ENCODE measurements at places on chromosomes 1 and 21.

GRCh38 chr1:220748936-220749335 lies 814 bp downstream of the MTARC2 start:
- H3K27me3 ChIP-seq = peaks cover 22% of the 10 kb centered on the region
- H3K27ac ChIP-seq = no peak overlapping the region
- H3K36me3 ChIP-seq = no peaks in the 10 kb centered on the region
- H3K4me3 ChIP-seq = no peak overlapping the region
- peaks cover 8% of the 10 kb centered on the region for H3K4me1 ChIP-seq

- H3K36me3 ChIP-seq = no peaks in the 10 kb centered on the region
- H3K4me1 ChIP-seq = no peaks in the 10 kb centered on the region
- no peak for DNase-seq
- no peak overlapping the region for H3K4me3 ChIP-seq
Observed at GRCh38 chr1:211495584-211495983, 3.6 kb upstream of the RD3 start.

- no peak overlapping the region for H3K4me3 ChIP-seq
- H3K27ac ChIP-seq = no peak overlapping the region
- H3K4me1 ChIP-seq = no peaks in the 10 kb centered on the region
Observed at GRCh38 chr1:204265665-204266064, 51.9 kb upstream of the GOLT1A start.

DNA sequence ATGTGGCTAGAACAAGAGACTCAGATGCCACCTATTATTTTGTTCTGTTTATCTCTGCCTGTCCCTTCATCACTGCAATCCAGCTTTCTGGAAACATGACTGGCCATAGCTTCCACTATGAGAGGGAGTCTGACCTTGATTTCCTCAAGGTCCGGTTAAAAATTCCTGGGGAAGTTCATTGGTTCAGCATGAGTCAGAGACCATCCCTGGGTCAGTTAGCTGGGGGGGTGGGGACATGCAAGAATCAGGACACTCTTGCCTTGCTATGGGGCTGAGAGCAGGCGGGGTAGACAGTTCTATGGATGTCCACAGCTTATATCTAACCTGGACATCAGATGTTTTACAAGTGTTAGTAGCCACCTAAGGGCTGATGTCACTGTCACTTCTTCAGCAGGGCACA lies 81.1 kb downstream of the TENT5C start:
- no peaks in the 10 kb centered on the region for H3K4me1 ChIP-seq
- H3K27ac ChIP-seq = no peak overlapping the region
- H3K36me3 ChIP-seq = no peaks in the 10 kb centered on the region
- DNase-seq = no peak

GRCh38 chr1:3688356-3689137 lies 36.2 kb downstream of the TP73 start:
- no peak for DNase-seq
- H3K27me3 ChIP-seq = no peaks in the 10 kb centered on the region
- H3K27ac ChIP-seq = no peak overlapping the region
- no peak overlapping the region for H3K4me3 ChIP-seq
- H3K4me1 ChIP-seq = no peaks in the 10 kb centered on the region

- no peak for DNase-seq
- H3K4me1 ChIP-seq = no peaks in the 10 kb centered on the region
- H3K4me3 ChIP-seq = no peak overlapping the region
- no peak overlapping the region for H3K27ac ChIP-seq
Observed at GRCh38 chr1:10271869-10272268, 61.5 kb downstream of the KIF1B start.

- H3K27ac ChIP-seq = no peak overlapping the region
- H3K4me3 ChIP-seq = no peak overlapping the region
- H3K4me1 ChIP-seq = no peaks in the 10 kb centered on the region
- H3K27me3 ChIP-seq = no peaks in the 10 kb centered on the region
- DNase-seq = no peak
Observed at GRCh38 chr1:176499671-176500070, 36.7 kb downstream of the PAPPA2 start.

- H3K4me3 ChIP-seq = no peak overlapping the region
- DNase-seq = no peak
- no peaks in the 10 kb centered on the region for H3K36me3 ChIP-seq
- peaks cover 44% of the 10 kb centered on the region for H3K27me3 ChIP-seq
- no peak overlapping the region for H3K27ac ChIP-seq
Observed at GRCh38 chr1:228650141-228650540, 85.1 kb upstream of the RHOU start.

DNA sequence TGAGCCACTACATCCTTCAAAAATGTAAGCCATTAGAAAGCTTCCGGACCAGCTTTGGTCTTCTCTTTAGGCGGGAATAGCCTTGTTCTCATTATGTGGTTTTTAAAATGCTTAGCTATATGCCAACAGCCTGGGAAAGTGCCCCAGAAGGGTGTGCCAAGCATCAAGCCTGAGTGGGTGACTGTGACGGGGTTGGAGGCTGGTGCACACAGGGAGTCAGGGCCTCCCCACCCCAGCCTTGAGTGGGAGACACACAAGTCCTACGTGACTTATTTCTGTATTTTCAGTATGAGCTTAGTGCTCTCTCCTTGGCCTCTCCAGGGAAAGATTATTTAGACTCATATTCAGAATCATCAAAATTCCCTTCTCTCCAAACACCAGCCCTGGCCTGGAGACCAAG lies 9.8 kb downstream of the UBASH3A start:
- peaks cover 76% of the 10 kb centered on the region for H3K4me1 ChIP-seq
- H3K36me3 ChIP-seq = peaks cover 76% of the 10 kb centered on the region
- DNase-seq = no peak
- H3K4me3 ChIP-seq = peak overlapping the region; percentile 3

DNA sequence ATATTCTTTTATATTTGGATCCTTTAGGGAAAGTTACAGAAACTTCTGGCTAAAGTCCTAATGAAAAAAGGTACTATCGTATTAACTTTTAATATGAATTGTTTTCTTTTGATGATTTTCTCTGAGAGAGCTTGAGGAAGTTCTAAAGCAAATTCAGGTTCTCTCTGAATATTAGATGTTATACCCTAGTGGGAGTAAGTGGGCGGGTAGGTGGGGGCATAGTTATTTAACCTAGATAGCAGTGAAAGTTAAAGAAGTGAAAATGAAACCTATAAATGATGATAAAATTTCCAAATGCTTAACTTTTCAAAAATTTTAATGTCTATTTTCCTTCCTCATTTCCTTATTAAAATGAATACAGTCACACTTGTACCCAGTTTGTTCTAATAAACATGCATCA lies 26.2 kb upstream of the B3GALT2 start:
- peaks cover 44% of the 10 kb centered on the region for H3K36me3 ChIP-seq
- no peaks in the 10 kb centered on the region for H3K4me1 ChIP-seq
- H3K27ac ChIP-seq = no peak overlapping the region
- H3K4me3 ChIP-seq = no peak overlapping the region
- no peak for DNase-seq

GRCh38 chr1:239125027-239125426 lies 261.3 kb upstream of the CHRM3 start:
- no peaks in the 10 kb centered on the region for H3K27me3 ChIP-seq
- no peaks in the 10 kb centered on the region for H3K4me1 ChIP-seq
- H3K36me3 ChIP-seq = no peaks in the 10 kb centered on the region
- no peak for DNase-seq
- H3K4me3 ChIP-seq = no peak overlapping the region
- H3K27ac ChIP-seq = no peak overlapping the region

GRCh38 chr1:185017338-185017737 lies 28.0 kb upstream of the RNF2 start:
- H3K27ac ChIP-seq = no peak overlapping the region
- DNase-seq = no peak
- no peaks in the 10 kb centered on the region for H3K27me3 ChIP-seq
- no peaks in the 10 kb centered on the region for H3K36me3 ChIP-seq
- H3K4me1 ChIP-seq = no peaks in the 10 kb centered on the region

DNA sequence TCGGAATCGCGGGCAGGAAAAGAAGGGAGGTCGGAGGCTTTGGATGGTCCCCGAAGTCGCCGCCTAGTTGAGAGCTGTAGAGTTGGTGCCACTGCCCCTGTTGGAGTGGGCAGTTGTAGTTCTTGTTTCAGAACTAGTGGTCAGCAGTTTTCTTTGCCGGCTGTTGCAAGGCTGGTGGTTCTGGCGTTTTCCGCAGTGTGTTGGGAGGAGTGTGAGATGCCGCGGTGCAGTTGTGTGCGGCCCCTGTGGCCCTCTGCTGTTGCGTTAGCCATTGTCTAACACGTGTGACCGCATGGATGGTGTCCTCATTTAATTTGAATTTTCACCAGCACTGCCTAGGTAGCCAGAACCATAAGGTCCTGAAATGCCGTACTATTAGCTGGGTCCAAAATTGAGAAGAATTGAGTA lies 1.4 kb downstream of the ARF1 start:
- H3K4me3 ChIP-seq = peak overlapping the region; percentile 86
- H3K27me3 ChIP-seq = no peaks in the 10 kb centered on the region
- H3K4me1 ChIP-seq = peaks cover 72% of the 10 kb centered on the region
- peak overlapping the region; percentile 92 for H3K27ac ChIP-seq
- DNase-seq = no peak

- H3K27ac ChIP-seq = no peak overlapping the region
- no peak for DNase-seq
- no peak overlapping the region for H3K4me3 ChIP-seq
- H3K4me1 ChIP-seq = no peaks in the 10 kb centered on the region
Observed at GRCh38 chr1:56019922-56020321, 559.4 kb downstream of the PLPP3 start.

DNA sequence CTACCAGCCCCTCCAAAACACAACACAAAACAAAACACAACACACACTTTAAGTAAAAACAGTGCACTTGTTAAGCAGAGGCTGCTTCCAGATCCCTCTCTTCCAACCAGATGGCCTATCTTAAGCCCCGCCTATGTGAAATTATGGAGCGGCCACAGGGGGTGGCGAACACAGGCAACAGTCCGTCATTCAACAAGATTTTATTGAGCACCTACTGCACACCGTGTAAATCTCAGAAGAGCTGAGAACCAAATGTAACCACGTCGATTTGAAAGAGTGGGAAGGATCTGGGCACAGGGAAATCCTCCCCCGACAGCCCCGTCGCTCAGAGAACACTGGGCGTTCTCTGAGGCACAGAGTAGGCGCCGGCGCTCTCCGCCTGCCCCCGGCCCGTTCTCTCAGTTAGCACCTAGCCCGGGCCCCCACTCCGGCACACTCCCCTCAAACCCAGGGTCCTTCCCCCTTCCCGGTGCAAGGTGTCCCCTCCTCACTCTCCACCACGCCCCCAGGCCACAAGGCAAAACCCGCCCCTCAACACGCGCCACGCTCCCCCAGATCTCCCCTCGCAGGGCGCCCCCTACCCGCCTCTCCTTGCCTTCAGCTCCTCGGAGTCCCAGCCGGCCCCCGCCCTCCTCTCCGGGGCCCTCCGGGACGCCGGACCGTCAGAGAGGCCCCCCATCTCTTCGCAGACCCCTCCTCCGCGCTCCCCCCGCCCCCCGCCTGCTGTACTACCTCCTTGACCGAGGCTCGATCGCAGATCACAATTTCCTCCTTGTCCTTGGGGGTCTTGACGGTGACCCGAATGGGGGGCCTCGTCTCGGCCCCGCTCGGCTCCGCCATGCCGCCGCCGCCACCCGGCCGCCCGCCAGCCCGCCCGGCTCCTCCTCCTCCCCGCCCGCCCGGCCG lies 483 bp downstream of the UBQLN4 start:
- DNase-seq = peak; percentile 67
- H3K4me1 ChIP-seq = peaks cover 22% of the 10 kb centered on the region
- no peaks in the 10 kb centered on the region for H3K27me3 ChIP-seq
- H3K4me3 ChIP-seq = peak overlapping the region; percentile 49
- peaks cover 6% of the 10 kb centered on the region for H3K36me3 ChIP-seq

DNA sequence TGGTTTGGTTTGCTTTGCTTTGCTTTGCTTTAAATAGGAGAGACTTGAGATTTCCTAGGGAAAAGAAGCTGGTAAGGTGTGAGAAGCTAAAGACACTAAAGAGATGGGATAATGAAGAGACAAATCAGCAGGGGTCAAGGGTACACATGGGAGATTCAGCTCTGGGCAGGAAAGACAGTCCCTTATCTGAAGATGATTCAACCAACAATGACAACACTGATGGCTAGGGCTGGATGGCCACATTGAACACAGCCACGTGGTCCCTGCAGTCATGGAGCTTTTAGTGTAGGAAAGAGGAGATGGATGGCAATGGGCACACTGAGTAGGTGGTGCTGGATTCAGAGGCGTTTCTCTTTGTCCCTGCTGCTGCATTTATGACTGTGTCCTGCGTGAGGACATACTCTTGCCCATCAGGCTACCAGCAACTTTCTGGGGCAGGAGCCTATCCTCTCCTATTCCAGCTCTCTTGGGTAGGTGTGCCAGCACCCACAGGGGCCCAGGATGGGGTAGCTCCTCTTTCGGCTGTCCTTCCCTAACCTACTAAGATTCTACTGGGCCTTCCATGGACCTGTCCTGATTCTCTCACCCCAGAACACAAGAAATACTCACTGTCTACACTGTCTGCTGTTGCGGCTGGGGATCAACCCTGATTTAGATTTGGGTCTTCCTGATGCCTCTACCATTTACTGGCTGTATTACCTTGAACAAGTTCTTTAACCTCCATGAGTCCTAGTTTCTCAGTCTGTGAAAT lies 1.4 kb upstream of the SHISA4 start:
- DNase-seq = no peak
- H3K27me3 ChIP-seq = peaks cover 19% of the 10 kb centered on the region
- H3K36me3 ChIP-seq = no peaks in the 10 kb centered on the region
- peaks cover 13% of the 10 kb centered on the region for H3K4me1 ChIP-seq

GRCh38 chr1:156765666-156766065 lies 1.7 kb upstream of the PRCC start:
- H3K27me3 ChIP-seq = no peaks in the 10 kb centered on the region
- H3K4me1 ChIP-seq = peaks cover 40% of the 10 kb centered on the region
- no peak overlapping the region for H3K4me3 ChIP-seq
- H3K36me3 ChIP-seq = peaks cover under 1% of the 10 kb centered on the region
- DNase-seq = no peak
- H3K27ac ChIP-seq = no peak overlapping the region

DNA sequence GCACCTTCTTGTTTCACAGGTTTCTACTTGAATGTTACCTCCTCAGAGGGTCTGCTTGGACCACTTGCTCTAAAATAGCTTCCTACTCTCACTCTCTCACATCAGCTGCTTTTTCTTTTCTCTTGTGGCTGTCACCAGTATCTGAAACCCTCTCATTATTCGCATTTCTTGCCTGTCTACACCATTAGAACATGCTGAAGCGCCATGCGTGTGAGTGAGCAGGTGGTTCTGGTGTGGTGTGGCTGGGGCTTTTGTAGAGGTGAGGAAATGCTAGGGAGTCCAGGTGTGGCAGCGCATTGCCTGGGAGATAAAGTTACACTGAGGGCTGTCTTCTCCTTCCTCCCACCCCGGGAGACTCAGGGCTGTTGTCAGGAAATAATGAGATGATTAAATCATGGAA lies 4.1 kb downstream of the ZNF362 start:
- H3K4me1 ChIP-seq = peaks cover 22% of the 10 kb centered on the region
- H3K4me3 ChIP-seq = no peak overlapping the region
- no peak overlapping the region for H3K27ac ChIP-seq
- no peak for DNase-seq

- H3K4me1 ChIP-seq = peaks cover 9% of the 10 kb centered on the region
- no peaks in the 10 kb centered on the region for H3K36me3 ChIP-seq
- H3K4me3 ChIP-seq = no peak overlapping the region
- no peak for DNase-seq
Observed at GRCh38 chr1:12593621-12594066, 24.4 kb downstream of the DHRS3 start.

Data from CD4-positive, CD25-positive, alpha-beta regulatory T cell (primary cell).